Fibroblast of the conjunctiva (primary cell): ENCODE measurements at places on chromosomes 3 and 15.

DNA sequence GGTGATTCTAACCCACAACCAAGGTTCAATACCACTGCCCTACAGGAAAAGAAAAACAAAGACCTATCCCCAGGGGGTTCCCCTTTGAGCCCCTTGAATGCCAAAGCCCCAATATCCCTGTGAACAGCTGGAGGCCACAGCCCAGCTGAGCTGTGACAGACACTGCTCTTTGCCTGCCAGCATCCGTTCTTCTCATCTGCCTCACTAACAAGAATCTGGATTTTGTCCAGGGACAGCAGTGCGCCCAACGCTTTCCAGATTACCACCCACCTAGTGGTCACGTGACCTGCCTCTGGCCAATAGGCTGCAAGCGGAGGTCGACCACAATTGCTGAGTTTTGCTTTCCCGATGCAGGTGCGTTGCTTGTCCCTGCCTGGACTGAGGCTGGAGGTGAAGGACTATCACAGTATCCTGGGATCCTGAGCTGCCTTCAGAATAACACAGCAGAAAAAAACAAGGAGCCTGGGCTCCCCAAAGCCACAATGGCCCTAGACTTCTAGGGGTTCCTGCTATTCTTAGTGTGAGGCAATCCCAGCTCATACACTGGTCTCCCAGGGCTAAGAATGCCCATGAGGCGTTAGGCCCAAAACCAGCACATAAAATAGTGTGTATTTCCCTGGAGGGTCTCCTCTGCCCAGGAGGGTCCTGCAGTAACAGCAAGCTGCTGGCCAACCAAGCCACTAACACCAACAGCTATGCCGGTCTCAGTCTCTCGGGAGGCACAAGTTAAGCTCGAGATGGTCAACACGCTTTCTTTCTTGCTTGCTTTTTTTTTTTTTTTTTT is 13.8 kb downstream of the BDH1 start:
- DNase-seq: peak; percentile 69

DNA sequence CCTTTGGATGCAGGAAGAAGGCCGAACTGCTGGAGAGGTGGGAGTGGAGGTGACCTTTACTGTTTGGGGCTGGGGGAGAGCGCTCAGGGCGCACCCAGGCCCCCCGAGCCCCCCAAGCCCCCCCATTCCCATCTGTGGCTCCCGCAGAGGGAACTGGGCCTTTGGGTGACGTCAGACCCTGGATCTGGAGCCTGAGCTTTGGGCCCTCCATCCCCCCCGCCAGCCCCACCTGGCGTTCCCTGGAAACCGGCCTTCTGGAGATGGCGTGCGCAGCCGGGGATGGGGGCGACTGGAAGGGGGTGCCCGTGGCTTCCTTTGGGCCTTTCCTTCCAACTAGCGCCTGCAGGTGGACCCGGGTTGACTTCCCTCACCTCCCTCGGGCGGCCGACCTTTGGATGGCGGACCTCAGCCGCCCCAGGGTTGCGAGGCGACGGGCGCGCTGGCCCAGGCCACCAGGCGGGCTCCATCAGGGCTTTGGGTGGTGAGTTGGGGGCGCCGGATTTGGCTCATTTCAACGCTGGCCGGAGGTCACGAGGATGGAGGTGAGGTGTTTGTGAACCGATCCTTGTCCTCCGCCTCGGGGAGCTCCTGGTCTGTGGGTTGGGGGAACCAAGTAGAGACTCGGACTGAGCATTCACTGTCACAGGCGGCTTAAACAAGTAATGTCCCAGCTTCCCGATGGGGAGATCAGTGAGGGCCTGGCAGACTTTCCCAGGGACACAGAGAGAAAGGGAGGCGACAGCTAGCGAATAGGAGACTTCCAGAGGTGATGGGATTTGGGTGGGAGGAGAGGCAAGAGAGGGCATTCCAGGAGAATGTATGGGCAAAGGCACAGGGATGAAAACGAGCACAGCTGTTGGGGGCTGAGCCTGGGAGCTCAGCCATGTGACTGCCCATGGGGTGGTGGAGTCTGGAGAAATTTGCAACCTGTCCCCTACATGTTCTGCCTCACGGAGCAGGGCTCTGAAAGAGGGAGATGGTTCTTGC is 709 bp downstream of the SCAMP5 start:
- DNase-seq: no peak

- DNase-seq: no peak
Measured at GRCh38 chr15:92098869-92099268, 245.4 kb downstream of the SLCO3A1 start.

- no peak for DNase-seq
Measured at GRCh38 chr3:9019259-9019961, 56.1 kb upstream of the RAD18 start.

DNA sequence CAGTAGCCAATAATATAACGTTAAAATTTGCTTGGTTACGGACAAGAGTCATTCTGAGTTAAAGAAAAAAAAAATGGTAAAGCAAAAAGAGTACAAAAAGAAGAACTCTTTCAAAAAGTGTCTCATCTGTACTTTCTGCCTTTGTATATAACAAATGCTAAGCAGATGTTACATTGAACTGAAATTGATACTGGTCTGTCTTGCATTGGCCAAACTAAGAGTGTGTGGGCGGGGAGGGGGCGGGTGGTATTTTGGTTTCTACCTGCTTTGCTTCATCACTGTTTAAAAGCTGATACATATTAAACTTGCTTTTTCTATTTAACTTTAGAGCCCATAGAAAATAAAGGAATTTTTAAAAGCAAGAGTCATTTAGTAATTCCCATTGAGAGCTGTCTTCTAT is 215.0 kb upstream of the THBS1 start:
- DNase-seq: no peak

- no peak for DNase-seq
Measured at GRCh38 chr3:34077417-34078195, 279.2 kb downstream of the PDCD6IP start.

GRCh38 chr3:64940596-64941348 is 253.0 kb upstream of the ADAMTS9 start:
- DNase-seq: no peak

GRCh38 chr3:17055374-17056276 is 170.9 kb downstream of the PLCL2 start:
- peak; percentile 3 for DNase-seq

- no peak for DNase-seq
Measured at GRCh38 chr3:187742351-187743171, 2.7 kb downstream of the BCL6 start.

- no peak for DNase-seq
Measured at GRCh38 chr3:16897254-16897926, 12.6 kb downstream of the PLCL2 start.

- DNase-seq: no peak
Measured at GRCh38 chr3:10946526-10946925, 46.0 kb upstream of the SLC6A1 start.

DNA sequence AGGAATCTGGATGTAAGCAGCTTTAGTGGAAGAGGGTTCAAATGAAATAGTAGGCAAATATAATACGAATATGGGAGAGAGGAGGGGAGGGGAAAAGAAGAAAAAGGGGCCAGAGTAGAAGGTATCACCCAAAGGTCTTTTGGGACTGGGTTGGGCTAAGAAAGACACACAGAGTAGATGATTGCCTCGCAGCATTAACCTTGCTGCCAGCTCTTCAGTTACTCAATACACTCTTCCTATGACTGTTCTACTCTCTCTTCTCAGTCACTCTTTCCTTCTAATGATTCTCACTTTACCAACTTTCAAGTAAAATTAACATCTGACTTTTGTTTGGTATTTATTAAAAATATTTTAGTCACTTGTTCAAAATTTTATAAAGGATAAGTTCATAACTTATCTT is 52.8 kb downstream of the CLASP2 start:
- DNase-seq: no peak
